ENCODE measurements at places on chromosomes 12 and 14.

- no peak for DNase-seq
Measured at GRCh38 chr14:59271734-59272133, 83.3 kb downstream of the DAAM1 start.

DNA sequence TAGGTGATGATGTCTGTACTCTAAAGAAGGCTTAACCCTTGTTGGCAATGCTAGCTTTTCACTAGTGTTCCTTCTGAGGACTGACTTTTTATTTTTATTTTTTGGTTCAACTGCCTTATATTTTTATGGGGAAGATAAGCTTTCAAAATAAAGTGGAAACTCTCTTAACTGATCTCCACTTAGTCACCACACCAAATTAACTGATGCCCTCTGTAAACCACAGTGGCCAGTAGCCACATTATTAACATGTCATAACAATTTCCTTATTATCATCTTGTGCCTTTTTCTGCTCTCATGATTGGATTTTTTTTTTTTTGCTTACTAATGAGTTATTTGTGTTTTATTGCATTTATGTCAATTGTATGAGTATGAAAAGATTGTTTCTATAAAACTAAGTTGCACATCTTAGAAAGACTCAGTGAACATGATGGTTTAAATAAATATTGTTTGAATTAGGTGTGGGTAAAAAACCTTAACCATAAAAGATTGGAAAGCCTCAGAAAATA lies 56.9 kb downstream of the SCFD1 start:
- no peak for DNase-seq

GRCh38 chr12:128783129-128783574 lies 40.6 kb downstream of the SLC15A4 start:
- no peak for DNase-seq

GRCh38 chr14:97777622-97778355 lies 980.6 kb downstream of the VRK1 start:
- no peak for DNase-seq

DNA sequence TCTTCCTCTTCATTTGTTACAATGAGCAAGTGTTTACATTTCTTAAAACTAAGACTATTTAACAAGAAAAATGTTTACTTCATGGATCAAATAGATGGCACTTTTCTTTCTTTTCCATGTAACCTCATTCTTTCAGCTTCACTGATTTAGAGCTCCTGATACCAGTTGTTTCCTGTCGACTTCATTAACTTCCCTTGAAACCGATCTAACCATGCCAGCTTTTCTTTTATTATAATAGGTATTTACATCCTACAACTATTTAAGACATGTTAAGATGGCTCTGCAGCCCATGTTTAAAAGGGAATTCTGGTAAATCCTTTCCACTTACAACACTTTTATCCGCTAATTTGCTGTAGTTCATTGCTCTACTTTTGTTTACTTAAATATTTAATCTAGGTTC lies 107.3 kb upstream of the DCN start:
- DNase-seq: no peak

DNA sequence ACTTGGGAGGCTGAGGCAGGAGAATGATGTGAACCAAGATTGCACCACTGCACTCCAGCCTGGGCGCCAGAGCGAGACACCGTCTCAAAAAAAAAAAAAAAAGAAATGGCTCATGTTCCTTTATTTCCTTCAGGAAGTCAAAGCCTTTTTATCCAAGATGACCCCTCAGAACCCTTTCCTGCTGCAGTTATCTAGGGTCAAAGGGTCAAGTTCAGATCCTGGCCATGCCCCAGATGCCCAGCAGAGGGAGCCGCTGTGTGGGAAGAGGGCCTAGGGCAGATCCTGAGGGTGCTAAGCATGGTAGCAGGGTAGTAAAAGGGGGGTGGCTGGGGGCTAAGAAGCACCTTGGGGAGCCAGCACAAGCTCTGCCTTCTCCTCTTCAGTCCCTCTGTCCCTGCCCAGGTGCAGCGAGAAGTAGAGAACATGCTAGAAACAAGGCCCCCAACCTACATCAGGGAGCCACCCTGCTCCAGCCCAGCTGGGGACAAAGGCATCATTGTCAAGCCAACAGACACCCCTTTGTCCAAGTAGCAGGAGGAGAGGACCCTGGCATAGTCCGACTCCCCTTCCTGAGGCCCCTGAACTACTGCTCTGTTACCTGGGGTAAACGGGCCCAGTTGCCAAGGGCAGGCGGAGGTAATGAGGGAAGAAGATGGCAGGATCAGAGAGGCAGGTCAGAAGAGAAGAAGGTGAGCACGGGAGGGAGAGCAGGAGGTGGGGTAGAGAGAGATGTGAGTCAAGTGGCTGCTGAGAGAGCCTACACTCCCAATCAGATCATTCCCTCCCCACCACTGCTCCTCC lies 6.5 kb downstream of the NFE2 start:
- DNase-seq: no peak

GRCh38 chr14:75559451-75560222 lies 18.8 kb upstream of the FLVCR2 start:
- DNase-seq: no peak

- DNase-seq: no peak
Measured at GRCh38 chr14:82694820-82695219, 1161.2 kb upstream of the SEL1L start.

- no peak for DNase-seq
Measured at GRCh38 chr12:93614917-93615596, 42.6 kb downstream of the SOCS2 start.

- DNase-seq: no peak
Measured at GRCh38 chr12:13472690-13473089, 276.2 kb downstream of the EMP1 start.

- DNase-seq: peak; percentile 44
Measured at GRCh38 chr14:106372870-106373652, 846.7 kb downstream of the TMEM121 start.

DNA sequence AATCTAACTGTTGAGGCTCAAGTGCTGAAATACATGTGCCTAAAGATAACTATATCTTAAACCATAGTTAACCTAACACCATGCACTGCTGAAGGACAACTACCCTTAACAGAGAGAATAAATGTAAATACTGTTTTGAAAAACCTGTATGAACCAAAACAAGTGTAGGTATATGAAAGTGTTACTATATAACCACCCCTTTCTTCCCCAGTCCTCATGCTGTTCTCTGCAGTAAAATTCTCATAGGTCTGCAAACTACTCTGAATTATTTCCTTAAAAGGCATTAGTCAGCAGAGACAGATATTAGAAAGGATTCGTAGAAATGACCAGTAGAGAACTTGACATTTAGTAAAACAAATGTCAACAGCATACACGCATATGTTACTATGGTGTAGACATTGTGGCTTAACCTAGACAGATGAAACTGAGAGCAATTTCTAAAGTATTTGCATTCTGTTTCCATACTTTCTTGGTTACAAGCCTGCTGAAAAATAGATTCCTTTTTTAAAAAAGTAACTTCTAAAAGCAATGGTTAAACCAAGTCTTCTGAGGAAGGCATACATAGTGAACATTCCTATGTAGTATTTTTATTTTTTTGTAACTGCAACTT lies 13.9 kb downstream of the CSRP2 start:
- DNase-seq: no peak

- no peak for DNase-seq
Measured at GRCh38 chr14:61752626-61753025, 9.6 kb upstream of the SNAPC1 start.

DNA sequence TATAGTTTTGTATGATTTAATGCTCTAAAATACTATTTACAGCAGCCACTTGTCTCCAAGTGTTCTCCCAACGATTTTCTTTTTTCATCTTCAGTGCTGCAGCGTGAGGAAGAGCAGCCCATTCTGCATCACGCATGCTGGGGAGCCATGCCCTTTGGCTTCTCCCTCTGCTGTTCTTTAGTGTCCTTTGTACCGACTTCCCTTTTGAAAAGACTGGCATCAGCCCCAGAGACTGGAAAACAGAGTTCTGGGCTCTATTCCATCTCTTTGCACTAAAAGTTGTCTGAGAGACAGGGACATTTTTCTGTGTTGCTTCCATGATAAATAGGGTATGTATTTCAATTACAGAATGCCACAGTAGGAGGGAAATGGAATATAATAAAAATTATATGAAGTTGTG lies 105.1 kb downstream of the RERG start:
- no peak for DNase-seq

- no peak for DNase-seq
Measured at GRCh38 chr14:85587151-85587711, 57.3 kb downstream of the FLRT2 start.

DNA sequence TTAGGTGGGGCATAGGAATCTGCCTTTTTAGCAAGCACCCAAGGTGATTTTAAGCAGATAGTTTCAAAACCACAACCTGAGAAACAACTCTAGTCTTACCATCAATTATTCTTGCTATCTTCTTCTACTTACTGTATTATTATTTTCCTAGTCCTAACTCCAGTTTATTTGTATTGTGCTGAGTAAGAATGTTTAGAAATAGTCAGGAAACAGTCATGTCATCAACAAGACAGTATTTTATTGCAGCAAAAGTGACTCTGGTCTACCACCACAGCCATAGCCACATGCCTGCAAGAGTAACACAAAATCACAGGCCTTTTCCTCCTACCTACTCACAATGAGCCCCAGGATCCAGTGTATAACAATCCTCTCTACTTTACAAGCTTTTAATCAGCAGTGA lies 46.3 kb upstream of the FLRT2 start:
- DNase-seq: no peak

DNA sequence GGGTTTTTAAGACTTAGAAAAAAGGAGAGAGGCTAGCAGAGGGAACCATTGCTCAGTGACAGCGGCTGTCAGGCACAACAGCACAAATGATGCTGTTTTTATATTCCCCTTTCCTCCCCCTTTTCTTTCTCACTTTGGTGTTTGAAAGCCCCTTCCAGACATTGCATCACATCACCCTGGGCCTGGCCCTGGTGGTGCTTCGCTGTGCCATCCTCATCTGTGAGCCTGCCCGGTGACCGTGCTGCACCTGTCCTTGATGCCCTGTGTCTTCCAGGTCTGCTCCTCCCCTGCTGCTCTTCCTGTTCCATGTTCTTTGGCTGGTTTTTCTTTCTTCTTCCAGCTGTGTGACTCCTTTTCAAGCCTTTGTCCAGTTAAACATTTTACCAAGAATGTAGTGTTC lies 24.8 kb downstream of the KLC1 start:
- DNase-seq: no peak

GRCh38 chr14:59588101-59588500 lies 11.5 kb upstream of the CCDC175 start:
- DNase-seq: no peak

DNA sequence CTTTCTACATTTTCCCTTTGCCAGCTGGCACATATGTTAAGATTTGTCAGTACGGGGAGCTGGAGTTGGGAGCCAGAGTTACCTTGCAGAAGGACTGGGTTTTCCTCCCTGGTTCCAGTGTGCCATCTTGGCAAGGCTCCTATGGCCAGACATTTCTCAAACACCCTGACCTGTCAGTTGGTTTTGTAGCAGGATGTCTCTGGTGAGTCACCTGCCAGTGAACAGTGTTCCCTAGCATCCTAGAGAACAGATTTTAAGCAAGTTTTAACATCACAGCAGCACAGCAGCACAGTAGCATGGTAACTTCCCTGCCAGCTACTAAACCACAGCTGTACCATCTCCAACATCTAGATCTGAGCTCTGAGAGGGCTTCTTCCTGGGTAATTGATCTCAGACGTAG lies 26.2 kb upstream of the KTN1 start:
- DNase-seq: no peak

GRCh38 chr12:7966563-7966962 lies 30.6 kb upstream of the SLC2A3 start:
- DNase-seq: no peak

DNA sequence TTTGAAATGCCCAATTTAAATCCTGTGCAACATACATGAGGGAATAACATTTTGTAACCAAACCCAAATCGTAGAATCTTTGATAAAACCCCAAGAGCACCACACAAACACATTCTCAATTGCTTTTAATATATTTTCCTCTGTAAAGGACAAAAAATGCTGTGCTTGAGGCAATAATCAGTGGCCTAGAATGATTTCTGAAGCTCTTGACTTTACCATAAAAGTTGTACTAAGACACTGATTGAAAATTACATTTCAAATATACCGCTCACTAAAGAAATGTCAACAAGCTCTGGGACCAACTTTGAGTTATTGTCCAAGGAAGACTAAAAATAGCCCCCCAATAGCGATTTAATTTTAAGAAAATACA lies 1.5 kb downstream of the EML5 start:
- no peak for DNase-seq

GRCh38 chr14:81268016-81268416 lies 47.3 kb upstream of the GTF2A1 start:
- DNase-seq: no peak

- DNase-seq: no peak
Measured at GRCh38 chr12:13175499-13175898, 21.0 kb upstream of the EMP1 start.

DNA sequence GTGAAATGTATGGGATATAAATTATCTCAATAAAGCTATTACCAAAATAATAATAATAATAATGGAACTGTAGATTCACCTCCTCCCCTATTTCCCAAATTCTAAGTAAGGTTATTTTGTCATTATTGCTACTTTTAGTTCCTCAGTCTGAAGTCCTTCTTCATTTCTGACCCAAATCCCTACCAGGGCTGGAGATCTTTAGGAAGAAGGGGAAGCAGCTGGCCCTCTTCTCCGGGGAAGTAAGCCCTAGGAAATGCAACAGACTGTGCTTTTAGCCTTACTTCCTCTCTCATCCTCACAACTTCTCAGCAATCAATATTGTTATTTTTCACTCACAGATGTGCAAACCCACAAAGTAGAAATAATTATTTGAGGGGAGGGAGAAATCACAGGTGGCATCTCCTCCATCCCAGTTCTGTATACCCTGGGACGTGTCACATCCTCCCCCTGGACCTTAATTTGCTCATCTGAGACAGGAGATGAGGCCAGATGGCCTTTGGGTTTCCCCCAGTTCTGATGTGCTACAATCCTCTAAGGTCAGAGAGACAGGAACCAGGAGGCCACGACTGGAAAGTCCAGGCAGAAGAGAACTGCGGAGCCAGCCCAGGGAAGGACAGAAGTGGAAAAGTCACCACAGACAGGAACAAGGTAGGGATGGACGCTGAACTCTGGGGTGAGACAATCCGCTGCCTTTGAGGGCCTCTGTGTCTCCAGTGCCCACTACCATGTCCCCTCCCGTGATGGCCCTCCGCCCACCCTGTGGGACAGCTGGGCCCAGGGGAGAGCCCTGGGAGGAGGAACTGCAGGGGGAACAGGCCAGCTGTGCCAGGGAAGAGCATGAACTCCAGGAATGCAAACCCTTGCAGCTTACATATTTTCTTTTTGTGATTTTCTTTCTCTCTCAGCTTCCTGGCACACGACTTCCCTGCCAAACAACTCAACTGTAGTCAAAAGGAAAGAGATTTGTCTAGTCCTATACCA lies 10.6 kb upstream of the TNFRSF1A start:
- DNase-seq: no peak

GRCh38 chr12:90449611-90450010 lies 505.4 kb downstream of the CCER1 start:
- DNase-seq: no peak

- no peak for DNase-seq
Measured at GRCh38 chr14:49549881-49550280, 36.3 kb downstream of the RPS29 start.

GRCh38 chr14:72057701-72058285 lies 125.6 kb downstream of the RGS6 start:
- DNase-seq: no peak
